ENCODE measurements at places on chromosomes 5 and 9.

DNA sequence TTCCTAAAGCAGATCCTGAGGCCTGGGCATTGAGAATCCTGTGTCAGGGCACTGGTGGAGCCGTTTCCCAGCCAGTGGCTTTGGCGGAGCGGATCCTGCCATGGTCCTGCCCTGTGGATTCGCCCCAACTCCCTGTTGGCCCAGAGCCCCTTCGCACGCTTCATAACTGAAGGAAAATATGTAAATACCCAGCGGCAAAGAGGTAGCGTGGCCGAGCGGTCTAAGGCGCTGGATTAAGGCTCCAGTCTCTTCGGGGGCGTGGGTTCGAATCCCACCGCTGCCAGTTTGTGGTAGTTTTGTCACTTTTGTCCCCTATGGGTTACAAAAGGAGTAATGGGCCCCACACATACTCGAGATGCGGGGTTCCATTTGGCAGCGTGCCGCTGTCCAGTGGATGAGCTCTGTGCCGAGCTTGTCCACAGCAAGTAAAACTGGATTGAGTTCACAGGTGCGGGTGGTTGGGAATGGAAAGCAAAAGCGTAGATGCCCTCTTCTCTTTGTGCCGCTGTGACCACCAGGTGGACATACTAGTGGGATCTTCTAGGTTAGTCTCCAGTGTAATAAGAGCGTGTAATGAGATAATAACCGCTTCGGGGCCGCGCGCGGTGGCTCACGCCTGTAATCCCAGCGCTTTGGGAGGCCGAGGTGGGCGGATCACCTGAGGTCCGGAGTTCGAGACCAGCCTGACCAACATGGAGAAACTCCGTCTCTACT lies 17.3 kb downstream of the TRIM7 start:
- no peak for DNase-seq

DNA sequence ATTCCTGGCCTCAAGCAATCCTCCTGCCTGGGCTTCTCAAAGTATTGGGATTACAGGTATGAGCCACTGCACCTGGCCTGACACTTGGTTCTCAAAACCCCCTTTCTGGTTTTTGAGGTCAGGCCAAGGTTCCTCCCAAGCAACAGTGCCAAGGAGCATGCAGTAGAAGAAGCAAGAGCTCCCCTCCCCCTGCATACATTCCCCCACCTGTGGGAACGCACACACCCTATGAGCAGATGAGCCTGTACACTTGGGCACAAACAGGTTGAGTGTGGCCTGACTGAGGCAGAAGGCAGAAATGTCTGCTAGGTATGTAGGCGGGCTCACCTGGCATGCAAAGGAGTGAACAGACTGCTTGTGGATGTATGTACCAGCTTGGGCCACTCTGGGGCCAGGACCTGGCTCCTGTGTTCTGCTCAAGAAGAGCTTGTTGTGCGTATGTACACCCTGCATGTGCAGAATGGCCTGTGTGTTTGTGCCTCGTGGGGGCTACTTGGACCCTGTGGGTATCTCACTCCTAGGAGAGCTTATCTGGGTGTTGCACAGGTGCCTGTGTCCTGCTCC lies 1.7 kb downstream of the GPRIN1 start:
- DNase-seq, result no peak

DNA sequence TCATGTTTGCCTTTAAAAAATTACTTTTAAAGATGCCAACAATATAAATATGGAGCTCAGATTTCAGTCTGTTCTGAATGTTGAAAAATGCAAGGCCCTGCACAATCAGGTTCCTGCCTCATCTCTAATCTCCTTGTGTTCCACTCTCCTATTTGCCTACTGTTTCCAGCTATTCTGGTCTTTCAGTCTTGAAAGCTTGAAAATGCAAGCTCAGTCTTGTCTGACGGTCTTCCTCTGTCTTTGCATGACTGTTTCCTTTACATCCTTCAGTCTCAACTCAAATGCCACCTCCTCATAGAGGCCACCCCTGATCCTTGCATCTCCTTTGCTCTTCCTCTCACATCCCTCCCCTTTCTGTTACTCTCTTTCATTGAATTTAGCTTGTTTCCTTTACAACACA lies 354.9 kb downstream of the KIF4B start:
- DNase-seq, result no peak

DNA sequence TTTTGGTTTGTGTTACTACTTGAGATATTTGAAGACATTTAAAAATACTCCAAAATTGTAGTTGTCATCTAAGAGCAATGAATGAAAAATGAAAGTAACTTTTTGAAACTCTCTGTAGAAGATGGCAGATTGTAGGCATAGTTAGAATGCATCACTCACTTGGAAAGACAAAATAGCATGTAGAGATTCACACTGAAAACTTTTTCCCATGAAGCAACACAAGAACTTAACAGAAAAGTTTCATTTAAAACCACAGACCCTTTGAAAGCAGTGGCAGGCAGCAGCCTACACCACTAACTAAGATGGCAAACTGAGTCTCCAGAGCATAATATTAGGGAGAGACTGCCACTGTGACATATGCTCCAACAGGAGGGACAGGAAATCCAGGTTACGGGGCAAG lies 18.9 kb upstream of the FAM174A start:
- DNase-seq, result no peak

DNA sequence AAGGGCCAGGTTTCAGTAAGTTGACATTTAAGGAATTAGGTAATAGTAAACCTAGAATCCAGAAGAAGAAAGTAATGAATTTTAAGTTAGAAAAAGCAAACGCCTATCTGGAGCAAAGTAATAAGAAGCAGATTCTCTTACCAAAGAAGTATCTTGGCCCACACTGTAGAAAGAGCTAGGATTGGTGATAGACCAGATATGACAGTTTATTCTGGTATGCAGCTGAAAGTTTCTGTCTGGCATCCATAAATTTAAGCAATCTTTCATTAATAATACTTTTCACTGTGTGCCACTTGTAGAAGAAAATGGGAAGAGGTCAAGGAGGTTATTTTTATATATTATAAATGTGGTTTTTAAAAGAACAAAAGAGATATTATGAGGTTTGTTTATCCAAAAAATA lies 3.0 kb downstream of the RECK start:
- DNase-seq, result no peak

DNA sequence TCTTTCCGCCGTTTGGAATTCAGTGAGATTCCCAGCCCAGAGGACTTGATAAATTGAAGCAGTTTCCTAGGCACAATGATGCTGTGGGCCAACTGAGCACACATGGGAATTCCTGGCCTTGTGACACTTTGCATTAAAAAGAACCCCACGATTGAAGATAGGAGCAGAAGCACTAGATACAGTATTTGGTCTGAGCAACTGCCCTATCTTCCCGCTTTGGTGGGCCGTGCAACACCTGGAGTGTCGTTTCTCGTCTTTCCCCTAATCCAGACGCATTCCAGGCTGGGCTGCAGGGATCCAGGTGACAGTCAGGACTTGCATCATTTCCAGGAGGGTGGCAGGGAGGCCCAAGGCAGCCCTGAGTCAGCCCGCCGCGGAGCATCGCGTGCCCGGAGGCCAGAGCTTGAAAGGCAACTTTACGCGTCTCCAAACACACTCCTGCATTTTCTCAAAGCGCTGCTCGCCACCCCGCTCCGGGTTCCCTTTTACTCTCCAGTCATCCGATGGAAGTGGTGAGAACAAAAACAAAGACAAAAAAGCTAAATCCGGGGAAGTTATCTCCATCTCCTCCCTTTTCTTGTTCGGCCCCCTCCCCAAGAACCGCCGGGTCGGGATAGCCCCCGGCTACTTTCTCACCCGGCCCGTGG lies 753 bp upstream of the STC2 start:
- no peak for DNase-seq

- no peak for DNase-seq
Measured at GRCh38 chr9:127734247-127734746, 797 bp downstream of the TOR2A start.

- no peak for DNase-seq
Measured at GRCh38 chr9:121989010-121989409, 104.1 kb downstream of the TTLL11 start.

DNA sequence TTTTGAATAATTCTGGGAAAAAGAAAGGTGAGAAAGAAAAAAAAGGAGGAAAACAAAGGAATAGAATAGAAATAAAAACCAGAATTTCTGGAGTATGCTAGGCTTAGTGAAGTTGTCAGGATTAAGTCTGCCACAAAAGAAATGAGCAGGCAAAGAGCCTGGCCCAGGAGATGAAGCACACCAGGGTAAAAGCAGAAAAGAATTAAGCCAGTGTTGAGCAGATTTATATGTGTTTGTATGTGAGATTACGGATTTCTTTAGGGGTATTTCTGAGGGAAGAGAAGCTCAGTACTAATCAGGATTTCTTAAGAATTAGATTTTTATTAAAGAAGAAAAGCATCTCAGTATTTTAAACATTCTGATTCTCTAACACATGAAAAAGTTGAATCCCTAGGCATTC lies 74.5 kb downstream of the MRPS27 start:
- no peak for DNase-seq

- DNase-seq, result no peak
Measured at GRCh38 chr5:137834498-137835049, 33.1 kb upstream of the MYOT start.

All from AG09319 (cell line).